AG20443 (cell line): ENCODE measurements at places on chromosomes 5 and 9.

GRCh38 chr9:132572921-132573320 is 9.5 kb upstream of the BARHL1 start:
- DNase-seq: peak; percentile 52

- DNase-seq: no peak
Measured at GRCh38 chr5:53777864-53778618, 217.6 kb downstream of the NDUFS4 start.

GRCh38 chr5:92019376-92019990 is 636.4 kb upstream of the ARRDC3 start:
- no peak for DNase-seq

DNA sequence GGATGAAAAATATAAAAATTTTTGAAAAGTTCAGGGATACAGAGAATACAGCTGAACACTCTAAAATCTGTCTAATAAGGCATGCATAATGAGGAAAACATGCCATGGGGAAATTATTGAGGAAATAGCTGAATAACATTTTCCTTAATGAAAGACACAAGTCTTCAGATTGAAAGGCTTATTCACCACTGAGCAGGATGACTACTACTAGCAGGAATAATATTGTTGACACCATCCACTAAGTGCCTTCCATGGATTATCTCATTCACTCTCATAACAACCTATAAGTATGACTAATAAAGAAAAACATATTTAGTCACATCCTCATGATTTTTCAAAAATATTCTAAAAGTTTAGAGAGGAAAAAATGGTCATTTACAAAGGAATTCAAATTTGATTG is 96.7 kb upstream of the FER start:
- DNase-seq: peak; percentile 44

DNA sequence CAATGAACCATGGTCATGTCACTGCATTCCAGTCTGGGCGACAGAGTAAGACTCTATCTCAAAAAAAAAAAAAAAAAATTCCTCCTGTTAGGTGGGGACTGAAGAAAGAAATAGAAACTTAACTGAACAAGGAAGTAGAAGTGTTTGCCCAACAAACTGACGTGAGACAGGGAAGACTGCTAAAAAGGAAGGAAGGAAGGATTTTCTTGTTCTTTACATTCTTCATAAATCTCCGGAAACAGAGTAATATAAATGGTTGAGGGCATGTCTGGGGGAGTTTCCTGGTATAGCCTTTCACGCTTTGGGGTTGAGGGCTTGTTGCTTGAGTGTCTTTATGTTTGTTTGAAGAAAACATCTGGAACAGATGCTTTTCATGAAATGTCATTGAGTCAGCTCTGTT is 3.1 kb downstream of the TOR1B start:
- DNase-seq: no peak

GRCh38 chr5:94820488-94820887 is 202.0 kb downstream of the SLF1 start:
- no peak for DNase-seq

- DNase-seq: peak; percentile 11
Measured at GRCh38 chr5:143980506-143980905, 168.5 kb downstream of the HMHB1 start.

- no peak for DNase-seq
Measured at GRCh38 chr9:137298401-137299202, 3.5 kb downstream of the NRARP start.

DNA sequence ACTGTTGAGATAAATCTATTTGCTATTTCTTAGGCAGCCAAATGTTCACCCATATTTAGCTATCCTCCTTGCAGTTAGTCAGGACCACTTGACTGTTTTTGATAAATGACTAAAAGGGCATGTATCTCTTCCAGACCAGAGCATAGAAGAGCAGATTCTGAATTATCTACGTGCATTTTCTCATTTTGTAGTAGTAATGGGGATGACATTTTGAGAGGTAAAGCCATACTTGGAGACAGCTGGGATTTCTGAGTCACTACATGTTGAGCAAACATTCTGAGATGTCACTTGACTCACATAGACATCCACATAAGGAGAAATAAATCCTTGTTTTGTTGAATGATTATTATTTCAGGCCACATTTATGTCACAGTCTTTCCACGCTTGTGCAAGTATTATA is 297.6 kb downstream of the CDH10 start:
- DNase-seq: no peak

DNA sequence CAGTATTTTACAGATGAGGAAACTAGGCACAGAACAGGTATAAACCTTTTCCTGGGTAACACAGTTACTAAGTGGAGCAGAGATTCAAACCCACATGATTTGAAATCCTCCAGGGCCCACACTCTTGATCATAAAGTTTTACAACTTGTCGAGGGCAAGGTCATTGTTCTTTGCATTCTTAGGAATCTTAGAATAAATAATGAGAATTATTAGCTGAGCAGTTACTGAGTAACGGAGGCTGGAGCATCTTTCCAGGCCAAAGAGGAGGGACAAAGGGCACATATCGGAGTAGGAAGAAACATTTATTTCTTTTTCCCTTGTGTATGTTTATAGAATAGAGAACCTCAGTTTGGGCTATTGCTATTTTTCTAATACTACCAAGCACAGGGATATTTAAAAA is 27.1 kb upstream of the F2R start:
- no peak for DNase-seq

- DNase-seq: peak; percentile 36
Measured at GRCh38 chr9:127033789-127034188, 88.6 kb downstream of the ANGPTL2 start.

DNA sequence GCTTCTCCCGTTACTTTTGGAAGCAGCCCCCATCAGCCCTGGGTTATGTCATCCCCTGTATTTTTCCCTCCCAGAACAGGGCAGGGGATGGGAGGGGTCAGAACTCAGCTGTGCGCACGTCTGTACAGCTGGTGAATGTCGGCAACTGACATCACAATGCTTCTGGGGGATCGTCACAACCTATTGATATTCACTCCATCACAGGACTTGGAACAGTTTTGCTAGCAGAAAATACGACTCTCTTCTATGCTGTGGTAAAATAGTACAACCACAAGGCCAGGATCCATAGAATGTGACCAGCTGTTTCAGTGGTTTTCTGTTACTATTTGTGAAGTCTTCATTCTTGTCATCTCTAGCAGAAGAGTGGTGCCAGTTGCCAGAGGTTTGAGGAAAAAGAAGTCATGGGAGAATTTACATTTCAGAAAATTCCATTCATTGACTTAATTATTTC is 77.1 kb upstream of the KLF4 start:
- no peak for DNase-seq

DNA sequence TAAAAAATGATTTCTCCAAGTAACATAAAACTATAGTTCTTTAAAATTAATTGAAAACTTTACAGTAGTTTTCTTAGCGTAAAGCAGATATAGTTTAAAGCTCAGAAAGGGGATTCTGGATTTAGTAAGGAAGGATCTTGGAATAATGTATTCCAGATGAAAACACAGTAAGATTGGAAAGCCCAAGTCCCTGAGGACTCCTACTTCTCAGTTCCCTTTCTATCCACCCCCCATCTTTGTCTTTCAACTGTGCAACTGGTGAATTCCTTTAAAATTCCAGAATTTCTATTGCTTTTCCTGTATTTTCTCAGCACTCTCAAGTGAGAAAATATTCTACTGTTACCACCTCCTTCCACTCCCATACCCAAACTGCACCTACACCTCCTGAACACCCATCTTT is 184.5 kb upstream of the FBN2 start:
- no peak for DNase-seq

GRCh38 chr5:175778951-175779503 is 92.4 kb upstream of the CPLX2 start:
- DNase-seq: no peak

DNA sequence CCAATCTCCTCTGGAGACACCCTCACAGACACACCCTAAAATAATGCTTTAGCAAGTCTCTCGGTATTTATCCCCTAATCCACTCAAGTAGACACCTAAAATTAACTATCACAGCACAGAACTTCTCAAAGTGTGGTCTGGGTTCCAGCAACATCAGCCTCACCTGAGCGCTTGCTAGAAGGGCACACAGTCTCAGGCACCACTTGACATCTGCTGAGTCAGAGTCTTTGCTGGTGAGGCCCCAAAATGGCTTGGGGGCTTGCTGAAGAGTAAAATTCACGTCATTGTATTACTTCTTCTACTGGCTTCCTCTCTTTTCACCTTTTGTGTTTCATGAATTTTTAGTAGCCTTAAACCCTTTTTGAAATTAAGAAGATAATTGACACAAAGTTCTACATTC is 9.0 kb downstream of the FOXB2 start:
- no peak for DNase-seq

- no peak for DNase-seq
Measured at GRCh38 chr5:54804086-54804485, 181.3 kb downstream of the ESM1 start.

- no peak for DNase-seq
Measured at GRCh38 chr5:41127967-41128690, 57.0 kb upstream of the MROH2B start.

- DNase-seq: peak; percentile 78
Measured at GRCh38 chr9:114156657-114157421, 1.5 kb downstream of the COL27A1 start.

DNA sequence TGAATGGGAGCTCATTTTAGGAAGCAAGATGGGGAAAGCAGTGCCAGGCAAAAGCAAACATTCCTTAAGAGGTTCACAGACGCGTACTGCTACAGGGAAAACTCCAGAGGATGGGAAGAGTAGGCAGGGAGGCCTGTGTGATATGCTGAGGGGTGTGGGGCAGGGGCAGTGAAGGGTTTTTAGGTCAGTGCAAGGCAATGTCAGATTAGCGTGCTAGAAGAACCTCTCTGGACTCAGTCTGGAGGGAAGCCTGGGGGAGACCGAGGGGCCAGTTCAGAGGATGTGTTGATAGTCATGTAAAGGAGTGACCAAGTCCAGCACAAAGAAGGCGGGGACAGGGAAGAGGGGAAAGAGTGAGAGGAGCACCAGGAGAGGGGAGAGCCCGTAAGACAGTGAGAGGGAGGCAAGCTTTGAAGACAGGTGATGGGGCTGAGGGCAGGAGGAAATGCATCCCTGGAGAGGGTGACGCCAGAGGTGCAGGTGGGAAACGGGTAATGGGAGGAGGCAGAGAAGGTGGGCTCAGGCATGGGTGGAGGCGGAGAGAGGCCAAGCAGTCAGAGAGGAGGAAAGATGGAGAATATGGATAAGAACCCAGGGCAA is 134.5 kb downstream of the MTX3 start:
- no peak for DNase-seq

DNA sequence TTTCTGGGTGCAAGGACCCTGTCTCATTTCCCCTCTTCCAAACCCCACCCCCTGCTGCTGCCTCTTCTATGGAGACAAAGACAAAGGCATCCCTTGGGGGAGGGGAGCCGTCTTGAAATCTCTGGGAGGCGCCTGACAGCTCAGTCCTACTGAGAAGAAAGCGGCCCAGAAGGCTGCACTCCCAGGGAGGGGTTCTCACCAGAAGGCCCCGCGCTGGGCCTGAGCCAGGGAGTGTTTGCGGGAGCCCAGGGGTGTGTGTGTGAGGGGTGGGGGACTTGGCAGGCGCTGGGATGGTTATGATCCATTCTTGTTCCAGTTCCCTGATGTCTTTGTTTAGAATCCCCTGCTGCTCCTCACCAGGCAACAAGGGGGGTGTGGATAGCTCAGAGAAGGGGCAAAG is 45.7 kb upstream of the ALDH1B1 start:
- no peak for DNase-seq

GRCh38 chr5:137880313-137880712 is 8.9 kb upstream of the PKD2L2 start:
- DNase-seq: no peak

DNA sequence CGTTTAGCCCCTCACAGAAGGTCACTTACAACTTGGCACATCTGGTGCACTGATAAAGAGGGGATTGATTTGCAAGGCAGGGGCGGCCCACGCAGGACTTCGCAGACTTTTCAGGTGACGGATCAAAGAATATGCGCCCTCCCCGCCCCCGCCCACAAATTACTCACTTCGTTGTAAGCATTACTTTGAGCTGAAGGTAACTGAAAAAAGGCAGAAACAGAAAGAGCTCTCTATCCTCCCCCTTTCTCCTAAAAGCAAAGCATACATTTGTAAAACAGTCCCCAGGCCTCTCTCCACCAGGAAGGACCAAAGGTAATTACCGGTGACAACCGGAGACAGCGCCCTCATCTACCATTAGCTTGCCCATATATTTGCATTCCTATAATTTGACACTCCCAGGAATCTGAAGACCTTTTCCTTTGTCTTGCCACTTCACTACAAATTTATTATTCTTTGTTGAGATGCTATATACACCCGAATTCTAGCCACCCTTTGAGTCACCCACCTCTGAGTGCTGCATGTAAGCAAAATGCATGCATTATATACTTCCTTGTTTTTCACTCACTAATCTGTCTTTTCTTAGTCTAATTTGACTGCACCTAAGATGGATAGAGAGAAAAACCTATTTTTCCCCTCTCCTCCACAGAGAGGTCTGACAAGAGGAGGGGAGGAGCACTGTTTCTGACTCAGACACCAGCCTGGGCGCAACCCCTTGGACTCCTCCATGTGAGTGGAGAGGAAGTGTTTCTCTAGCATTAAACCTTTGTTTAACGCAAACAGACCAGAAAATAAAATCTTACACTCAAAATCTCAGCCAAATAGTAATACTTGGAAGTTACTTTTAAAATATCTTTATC is 74.7 kb upstream of the SPIN1 start:
- DNase-seq: no peak

- DNase-seq: no peak
Measured at GRCh38 chr5:6638236-6638635, 5.0 kb downstream of the SRD5A1 start.

GRCh38 chr9:33742519-33742918 is 52.8 kb upstream of the PRSS3 start:
- DNase-seq: no peak

GRCh38 chr9:77595426-77596095 is 52.6 kb downstream of the GNA14 start:
- no peak for DNase-seq

DNA sequence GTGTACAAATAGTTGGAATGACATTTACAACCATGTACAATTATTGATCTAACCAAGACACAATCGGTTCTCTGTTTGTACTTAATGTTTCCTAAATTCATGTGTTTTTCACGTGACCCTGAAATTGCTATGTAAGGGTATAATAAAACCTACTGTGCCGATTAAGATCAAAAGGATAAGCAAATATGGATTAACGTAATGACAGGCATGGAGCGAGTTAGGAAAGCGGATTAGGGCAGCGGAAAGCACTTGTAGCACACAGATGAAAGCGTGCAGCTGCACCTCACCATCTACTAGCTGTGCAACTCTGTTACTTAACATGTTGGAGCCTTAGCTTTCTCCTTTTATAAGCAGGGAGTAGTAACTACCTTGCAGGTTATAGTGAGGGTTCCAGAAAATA is 38.3 kb upstream of the ZFYVE16 start:
- DNase-seq: no peak

GRCh38 chr5:39175273-39175955 is 43.9 kb downstream of the FYB1 start:
- DNase-seq: no peak

GRCh38 chr5:176900780-176901204 is 1.6 kb upstream of the HK3 start:
- no peak for DNase-seq

- no peak for DNase-seq
Measured at GRCh38 chr9:73125651-73126050, 26.0 kb upstream of the ANXA1 start.

GRCh38 chr9:121692606-121693387 is 41.4 kb downstream of the DAB2IP start:
- DNase-seq: peak; percentile 70

- peak; percentile 100 for DNase-seq
Measured at GRCh38 chr9:136118320-136119060, at the start of gene TMEM250. TSS of gene TMEM250 (minus strand) at chr9:136118875. CDS start at chr9:136116900, 1,975 bp downstream.
